Inflammatory macrophage (primary cell): ENCODE measurements at places on chromosomes 13 and 19.

DNA sequence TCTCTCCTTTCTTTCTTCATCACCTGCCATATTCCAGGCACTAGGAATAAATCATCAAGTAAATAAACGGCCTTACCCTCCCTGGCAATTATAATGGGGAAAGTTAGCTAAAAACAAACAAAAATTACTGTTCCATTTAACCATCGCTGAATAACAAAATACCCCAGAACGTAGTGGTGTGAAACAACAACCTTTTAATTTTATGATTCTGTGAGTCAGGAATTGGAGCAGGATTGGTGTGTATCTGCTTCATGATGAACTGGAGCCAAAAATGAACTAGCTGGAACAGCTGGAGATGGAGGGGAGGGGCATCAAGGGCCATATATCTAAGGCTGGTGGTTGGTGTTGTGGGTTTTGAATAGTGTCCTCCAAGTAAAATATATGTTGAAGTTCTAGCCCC lies 3.7 kb upstream of the CADM4 start:
- DNase-seq, result no peak

- no peak for DNase-seq
These were observed 13.4 kb upstream of the CASP14 start for GRCh38 chr19:15035795-15036311.

GRCh38 chr19:18306209-18306887 lies 16.5 kb downstream of the LSM4 start:
- DNase-seq, result no peak

GRCh38 chr19:35414442-35414841 lies 33.6 kb upstream of the FFAR2 start:
- no peak for DNase-seq

- no peak for DNase-seq
These were observed 1784.8 kb downstream of the PCDH9 start for GRCh38 chr13:65445340-65445739.
